ENCODE measurements at places on chromosomes 5 and 9. TPM values are rescaled to one million over a fixed set of nuclear protein-coding genes. Genes with fewer than 3 reads are reported as not detected.

IL4 gene
- total RNA-seq = not detected

CRB2 gene
- total RNA-seq = not detected

PTPN3 gene
- total RNA-seq = 6.3 TPM

ASPN gene
- 0.12 TPM for total RNA-seq

DNA sequence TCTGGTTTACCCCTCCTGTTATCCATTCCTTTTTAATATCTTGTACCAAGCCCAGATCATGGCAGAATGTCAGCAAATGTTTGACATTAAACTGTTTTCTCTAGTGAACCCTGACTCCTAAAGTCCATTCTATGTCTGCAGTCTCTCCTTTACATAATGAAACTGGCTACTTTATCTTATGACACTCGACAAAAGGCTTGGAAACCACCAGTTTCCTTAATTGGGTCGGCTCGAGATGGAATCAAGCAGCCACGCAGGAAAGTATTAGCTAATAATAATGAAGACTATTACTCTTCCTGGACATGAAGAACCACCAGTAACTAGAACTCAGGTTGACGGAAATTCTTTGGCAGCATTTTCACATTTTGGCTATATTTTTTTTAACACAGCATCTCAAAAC lies 17.5 kb downstream of the DAP start:
- no peak overlapping the region for H3K27ac ChIP-seq
- H3K27me3 ChIP-seq = no peaks in the 10 kb centered on the region
- peaks cover 56% of the 10 kb centered on the region for H3K36me3 ChIP-seq

- H3K4me3 ChIP-seq = no peak overlapping the region
- H3K36me3 ChIP-seq = no peaks in the 10 kb centered on the region
- DNase-seq = no peak
- H3K27me3 ChIP-seq = no peaks in the 10 kb centered on the region
- no peaks in the 10 kb centered on the region for H3K4me1 ChIP-seq
Measured at GRCh38 chr9:85130260-85130659, 460.7 kb downstream of the NTRK2 start.

DNA sequence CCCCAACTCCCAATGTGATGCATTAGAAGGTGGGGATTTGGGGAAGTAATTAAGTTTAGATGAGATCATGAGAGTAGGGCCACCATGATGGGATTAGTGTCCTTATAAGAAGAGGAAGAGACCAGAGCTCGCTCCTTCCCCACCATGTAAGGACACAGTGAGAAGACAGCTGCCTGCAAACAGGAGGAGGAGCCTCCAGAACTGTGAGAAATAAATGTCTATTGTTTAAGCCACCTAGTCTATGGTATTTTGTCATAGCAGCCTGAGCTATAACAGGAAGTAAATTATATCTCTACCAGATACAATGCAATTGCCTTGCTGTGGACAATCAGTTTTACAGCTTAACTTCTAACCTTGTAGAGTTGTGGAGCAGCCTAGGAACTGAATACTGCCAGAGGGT lies 58.0 kb downstream of the ANKRD33B start:
- H3K4me1 ChIP-seq = no peaks in the 10 kb centered on the region
- H3K4me3 ChIP-seq = no peak overlapping the region
- H3K27me3 ChIP-seq = no peaks in the 10 kb centered on the region
- DNase-seq = no peak
- peaks cover 5% of the 10 kb centered on the region for H3K36me3 ChIP-seq
- no peak overlapping the region for H3K27ac ChIP-seq

DNA sequence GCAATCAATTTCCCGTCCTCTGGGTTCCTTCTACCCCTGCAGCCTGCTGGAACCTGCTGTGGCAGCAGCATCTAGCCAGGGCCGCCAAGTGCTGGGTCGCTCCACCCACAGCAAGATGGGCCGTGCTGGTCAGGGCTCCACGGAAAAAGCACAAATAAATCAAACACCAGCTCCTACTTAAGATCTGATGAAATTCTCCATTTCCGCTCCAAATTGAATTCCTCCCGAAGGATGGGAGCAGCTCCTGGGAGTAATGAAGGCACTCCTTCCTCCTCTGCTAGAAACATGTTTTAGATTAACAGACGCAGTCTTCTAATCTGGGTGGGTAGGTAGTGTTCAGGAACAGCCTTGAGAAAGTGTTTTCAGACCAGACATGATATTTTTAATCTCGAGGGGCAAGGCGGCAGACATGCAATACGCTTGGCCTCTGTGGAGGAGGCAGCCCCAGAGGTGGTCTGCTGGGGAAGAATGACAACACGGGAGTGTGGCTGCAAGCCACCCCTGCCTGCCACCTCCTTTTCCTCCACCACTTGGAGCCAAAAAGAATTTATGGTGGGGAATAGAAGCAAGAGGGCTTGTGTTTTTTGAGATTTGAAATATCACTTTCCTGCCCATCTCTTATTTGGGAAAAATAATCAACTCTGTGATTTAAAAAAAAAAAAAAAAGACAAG lies 194.1 kb downstream of the AOPEP start:
- H3K36me3 ChIP-seq = peaks cover 6% of the 10 kb centered on the region
- DNase-seq = no peak
- peak overlapping the region; percentile 59 for H3K4me3 ChIP-seq
- peaks cover 69% of the 10 kb centered on the region for H3K4me1 ChIP-seq
- H3K27me3 ChIP-seq = no peaks in the 10 kb centered on the region

DNA sequence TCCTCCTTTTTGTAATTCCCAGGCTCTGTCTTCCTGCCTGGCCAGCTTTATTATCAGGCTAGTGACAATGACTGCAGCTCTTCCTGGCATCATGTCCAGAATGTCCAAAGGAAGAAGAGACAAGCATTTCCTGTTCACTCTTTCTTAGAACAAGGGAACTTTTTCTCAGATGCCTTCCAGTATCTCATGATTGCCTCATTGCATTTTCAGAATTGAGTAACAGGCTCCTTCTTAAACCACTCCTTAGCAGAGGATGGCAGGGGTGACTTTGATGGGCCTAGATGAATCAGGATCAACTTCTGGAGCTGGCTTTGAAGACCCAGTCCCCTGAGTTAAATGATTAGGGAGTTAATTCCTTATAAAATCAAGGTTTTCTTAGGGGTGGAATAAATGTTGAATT lies 92.9 kb upstream of the RASGRF2 start:
- H3K27ac ChIP-seq = no peak overlapping the region
- H3K27me3 ChIP-seq = no peaks in the 10 kb centered on the region
- peaks cover 10% of the 10 kb centered on the region for H3K36me3 ChIP-seq
- H3K4me1 ChIP-seq = peaks cover 18% of the 10 kb centered on the region

GRCh38 chr5:1501372-1502045 lies 22.3 kb downstream of the LPCAT1 start:
- DNase-seq = no peak
- no peak overlapping the region for H3K27ac ChIP-seq
- no peaks in the 10 kb centered on the region for H3K4me1 ChIP-seq
- H3K4me3 ChIP-seq = no peak overlapping the region
- no peaks in the 10 kb centered on the region for H3K27me3 ChIP-seq

GRCh38 chr9:79184831-79185230 lies 386.9 kb upstream of the TLE4 start:
- H3K4me3 ChIP-seq = no peak overlapping the region
- no peaks in the 10 kb centered on the region for H3K36me3 ChIP-seq
- no peak for DNase-seq
- H3K27me3 ChIP-seq = no peaks in the 10 kb centered on the region
- no peak overlapping the region for H3K27ac ChIP-seq

GRCh38 chr9:133088146-133088750 lies 26.5 kb downstream of the CEL start:
- no peak overlapping the region for H3K27ac ChIP-seq
- no peaks in the 10 kb centered on the region for H3K27me3 ChIP-seq
- H3K36me3 ChIP-seq = no peaks in the 10 kb centered on the region
- H3K4me1 ChIP-seq = no peaks in the 10 kb centered on the region
- no peak for DNase-seq

DNA sequence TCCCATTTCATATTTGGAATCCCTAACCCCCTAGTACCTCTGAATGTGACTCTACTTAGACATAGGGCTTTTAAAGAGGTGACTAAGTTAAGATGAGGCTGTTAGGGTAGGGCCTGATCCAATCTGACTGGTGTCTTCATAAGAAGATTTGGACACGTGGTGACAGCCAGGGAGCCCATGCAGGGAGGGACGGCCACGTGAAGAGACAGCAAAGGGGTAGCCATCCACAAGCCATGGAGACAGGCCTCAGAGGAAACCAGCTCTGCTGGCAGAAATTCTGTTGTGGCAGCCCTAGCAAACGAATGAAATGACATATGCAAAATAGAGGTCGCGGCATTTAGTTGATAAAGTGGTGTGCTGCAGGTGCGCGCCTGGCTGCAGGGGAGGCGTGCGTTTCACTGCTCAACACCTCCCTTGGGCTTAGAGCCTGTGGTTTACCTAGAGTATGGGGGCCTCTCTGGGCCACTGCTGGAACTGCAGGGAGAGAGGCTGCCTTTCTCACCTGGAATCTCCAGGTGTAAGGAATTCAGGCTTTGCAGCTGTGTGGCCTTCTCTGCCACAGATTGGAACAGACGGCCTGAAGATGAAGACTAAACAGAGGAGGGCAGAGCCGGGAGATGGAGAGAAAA lies 7.1 kb upstream of the AFAP1L1 start:
- H3K4me3 ChIP-seq = no peak overlapping the region
- DNase-seq = peak; percentile 78
- H3K36me3 ChIP-seq = peaks cover 8% of the 10 kb centered on the region
- no peaks in the 10 kb centered on the region for H3K27me3 ChIP-seq
- no peak overlapping the region for H3K27ac ChIP-seq

DNA sequence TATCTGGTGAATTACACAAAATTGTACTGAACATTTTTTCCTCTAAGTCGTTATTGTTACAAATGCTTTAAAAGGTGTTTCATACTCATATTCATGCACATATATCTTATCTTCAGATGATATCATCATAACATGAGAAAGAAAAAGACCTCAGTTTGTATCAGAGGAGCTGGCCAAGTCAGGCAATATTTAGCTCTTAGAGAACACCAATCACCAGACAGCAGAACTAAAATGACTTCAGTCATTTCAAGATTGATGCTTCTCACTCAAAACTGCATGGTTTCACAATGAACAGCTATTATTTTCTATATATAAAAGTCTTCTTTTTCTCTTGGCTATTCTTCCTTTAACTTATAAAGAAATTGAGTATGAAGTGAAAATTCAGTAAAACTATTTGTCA lies 44.6 kb downstream of the TSSK1B start:
- no peak overlapping the region for H3K27ac ChIP-seq
- no peaks in the 10 kb centered on the region for H3K4me1 ChIP-seq
- H3K27me3 ChIP-seq = no peaks in the 10 kb centered on the region
- H3K36me3 ChIP-seq = peaks cover 6% of the 10 kb centered on the region
- no peak for DNase-seq

DNA sequence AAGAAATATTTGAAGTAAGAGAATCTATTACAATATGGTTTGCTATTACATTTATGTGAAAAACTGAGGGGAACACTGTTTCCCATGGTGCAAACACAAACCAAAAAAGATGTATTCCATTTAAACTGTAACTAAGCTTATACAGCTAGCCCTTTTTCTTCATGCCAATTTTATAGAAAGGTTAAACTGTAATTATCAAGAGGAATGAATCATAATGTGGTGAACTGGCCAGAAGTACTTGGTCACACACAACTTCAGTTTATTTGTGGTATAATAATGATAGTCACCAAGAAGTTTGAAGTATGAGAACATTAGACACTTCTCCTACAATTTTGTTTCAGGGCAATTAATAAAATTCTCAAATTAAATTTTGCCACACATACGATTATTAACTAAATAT lies 177.9 kb downstream of the XRCC4 start:
- H3K4me1 ChIP-seq = peaks cover 6% of the 10 kb centered on the region
- DNase-seq = no peak
- no peaks in the 10 kb centered on the region for H3K27me3 ChIP-seq
- no peak overlapping the region for H3K27ac ChIP-seq
- H3K36me3 ChIP-seq = no peaks in the 10 kb centered on the region
- H3K4me3 ChIP-seq = no peak overlapping the region

DNA sequence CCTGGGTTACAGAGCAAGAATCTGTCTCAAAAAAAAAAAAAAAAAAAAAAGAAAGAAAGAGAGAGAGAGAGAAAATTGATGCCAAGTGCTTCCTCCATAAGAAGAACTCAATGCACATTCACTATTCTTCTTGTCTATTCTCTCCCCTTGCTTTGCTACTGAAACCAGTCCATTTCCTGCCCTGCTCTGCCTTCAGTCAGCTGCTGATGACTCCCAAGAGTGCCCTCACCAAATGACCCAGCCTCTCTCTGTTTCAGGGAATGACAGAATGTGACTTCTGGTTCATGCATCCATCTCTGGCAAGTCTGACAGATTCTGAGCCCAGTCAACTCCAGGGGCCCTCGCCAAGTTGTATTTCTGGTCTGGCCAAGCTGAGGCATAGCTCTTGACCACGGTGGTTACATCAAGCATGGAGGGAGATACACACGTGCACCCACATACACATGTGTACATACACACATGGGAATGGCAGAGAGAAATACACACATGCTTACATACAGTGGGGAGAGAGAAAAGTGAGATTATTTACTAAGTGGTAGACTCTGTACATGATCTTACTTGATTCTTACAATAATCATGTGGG lies 106.2 kb downstream of the NSG2 start:
- peaks cover 13% of the 10 kb centered on the region for H3K4me1 ChIP-seq
- no peak overlapping the region for H3K27ac ChIP-seq
- DNase-seq = no peak
- no peaks in the 10 kb centered on the region for H3K36me3 ChIP-seq

DNA sequence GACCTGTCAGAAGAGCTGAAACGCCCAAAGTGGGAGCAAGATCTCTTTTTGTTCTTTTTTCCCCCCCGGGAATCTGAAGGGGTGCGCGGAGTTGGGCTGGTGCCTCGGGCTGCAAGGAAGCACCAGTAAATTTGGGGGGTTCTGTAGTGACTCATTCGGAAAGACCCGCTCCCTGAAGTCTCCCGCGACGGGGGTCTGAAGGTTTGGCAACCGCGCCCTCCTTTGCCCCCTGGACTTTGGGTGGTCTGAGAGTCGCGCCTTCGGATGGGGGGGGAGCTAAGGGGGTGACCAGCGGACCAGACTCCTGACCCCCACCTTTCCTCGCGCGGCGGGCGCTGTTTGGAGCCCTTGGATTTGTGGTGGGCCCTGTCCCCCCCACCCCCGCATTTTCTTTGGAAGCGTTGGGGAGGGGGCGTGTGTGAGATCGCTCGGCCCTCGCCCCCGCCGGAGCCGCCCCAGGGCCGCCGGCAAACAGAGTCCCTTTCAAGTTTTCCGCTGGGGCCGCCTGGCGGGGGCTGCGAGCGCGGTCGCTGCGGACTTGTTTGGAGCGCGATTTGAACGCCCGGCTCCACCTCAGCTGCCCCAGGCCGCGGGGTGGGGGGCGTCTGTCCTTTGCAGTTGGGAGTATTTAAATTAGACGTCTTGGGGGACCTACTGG lies 2.0 kb downstream of the CXXC5 start:
- DNase-seq = no peak
- no peaks in the 10 kb centered on the region for H3K27me3 ChIP-seq
- H3K36me3 ChIP-seq = peaks cover 2% of the 10 kb centered on the region
- peak overlapping the region; percentile 87 for H3K4me3 ChIP-seq
- peaks cover 32% of the 10 kb centered on the region for H3K4me1 ChIP-seq
- peak overlapping the region; percentile 83 for H3K27ac ChIP-seq

DNA sequence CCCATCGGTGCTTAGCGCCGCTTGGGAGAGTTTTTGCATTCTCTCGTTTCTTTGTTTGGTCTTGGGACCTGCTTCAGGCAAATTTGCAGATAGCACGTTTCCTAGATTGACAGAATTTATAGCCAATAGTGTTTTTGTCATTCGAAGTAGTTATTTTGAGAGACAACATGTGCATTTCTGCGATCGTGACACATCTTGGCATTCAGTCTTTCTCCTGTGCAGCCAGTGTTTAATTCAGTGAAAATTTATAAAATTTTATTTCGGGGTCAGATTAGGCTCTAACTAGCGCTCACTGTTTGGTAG lies 830 bp downstream of the PRRC1 start:
- no peak for DNase-seq
- peaks cover 19% of the 10 kb centered on the region for H3K36me3 ChIP-seq
- peak overlapping the region; percentile 77 for H3K4me3 ChIP-seq
- H3K27me3 ChIP-seq = no peaks in the 10 kb centered on the region

Data from MCF 10A (cell line).